Stimulated activated CD4-positive, alpha-beta T cell treated with anti-CD3 and anti-CD28 coated beads, TNF-alpha, amount 100 ng/mL, for 24 hours (primary cell): ENCODE measurements at places on chromosomes 12 and 14.

DNA sequence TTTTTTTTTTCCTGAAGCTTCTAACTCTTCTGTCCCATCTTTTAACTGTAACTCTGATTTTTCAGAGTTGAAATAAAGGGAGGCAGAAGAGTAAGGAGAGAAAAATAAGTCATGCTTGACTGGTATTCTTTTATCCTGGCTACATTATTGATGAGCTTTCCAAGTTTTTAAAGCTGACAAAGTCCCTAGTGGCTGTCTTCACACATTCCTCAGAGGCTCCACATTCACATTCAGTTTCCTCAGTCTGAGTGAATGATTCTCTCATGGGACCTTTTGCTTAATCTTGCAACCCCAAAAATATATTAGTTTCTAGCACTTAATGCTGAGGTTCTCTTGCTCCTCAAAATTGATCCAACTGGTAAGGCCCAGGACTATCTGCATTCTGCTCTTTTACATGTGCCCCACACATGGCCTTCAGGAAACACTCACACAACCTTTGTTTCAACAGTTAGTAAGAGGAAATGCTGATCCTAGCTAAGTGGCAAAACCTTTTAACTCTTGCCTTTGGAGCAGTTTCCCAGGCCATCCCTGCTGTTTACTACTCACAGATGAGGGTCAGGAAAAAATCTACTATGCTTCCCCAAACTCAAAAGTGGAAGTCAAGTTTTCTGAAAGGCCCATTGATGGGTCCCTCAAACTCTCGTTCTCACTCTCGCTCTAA is 61.7 kb upstream of the SLC6A15 start:
- DNase-seq = no peak

DNA sequence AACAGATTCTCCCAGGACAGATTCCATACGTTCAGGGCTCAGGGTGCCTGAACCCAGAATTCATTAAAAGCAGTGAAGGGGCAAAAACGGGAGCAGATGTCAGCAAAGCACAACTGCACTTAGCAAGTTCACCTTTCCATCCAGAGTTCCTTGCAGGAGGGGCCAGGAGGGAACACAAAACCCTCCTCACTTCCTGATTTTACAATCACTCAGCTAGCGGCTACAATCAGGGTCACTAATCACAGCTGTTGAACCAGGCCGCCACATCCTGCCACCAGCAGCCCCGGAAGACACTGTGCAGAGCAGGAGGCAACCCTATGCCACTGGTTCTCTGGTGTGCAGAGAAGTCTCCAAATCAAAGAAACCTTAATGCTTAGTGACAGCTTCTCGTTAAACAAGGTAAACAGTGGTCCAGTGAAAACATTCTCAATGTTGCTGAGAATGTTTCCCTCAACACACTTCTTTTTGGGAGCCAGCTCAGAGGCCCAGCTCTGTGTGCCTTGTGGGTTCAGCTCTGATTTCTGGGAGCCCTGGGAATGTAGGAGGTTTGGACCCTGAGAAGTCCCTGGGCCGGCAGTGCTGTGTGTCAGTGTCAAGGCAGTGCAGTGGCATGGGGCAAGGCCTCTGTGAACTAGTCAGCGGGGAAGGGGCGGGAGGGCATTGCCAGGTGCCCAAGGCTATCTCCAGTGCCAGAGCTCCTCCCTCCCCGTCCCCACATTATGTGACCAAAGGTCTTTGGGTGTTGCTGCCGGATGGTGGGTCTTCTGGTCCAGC is 54.5 kb downstream of the VCPKMT start:
- DNase-seq = no peak

DNA sequence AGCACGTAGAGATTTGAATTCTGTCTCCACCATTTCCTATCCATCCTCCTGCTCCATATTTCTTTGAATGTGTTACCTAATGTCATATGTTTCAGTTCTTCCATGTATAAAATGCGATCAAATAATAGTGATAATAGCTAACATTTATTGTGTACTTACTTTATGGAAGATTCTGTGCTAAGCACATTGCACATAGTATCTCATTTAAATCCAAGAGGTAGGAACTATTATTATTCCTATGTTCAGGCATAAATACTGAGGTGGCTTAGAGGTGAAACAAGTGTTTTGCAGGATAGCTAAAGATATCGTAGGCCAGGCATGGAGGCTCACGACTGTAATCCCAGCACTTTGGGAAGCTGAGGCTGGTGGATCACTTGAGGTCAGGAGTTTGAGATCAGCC is 17.5 kb upstream of the AICDA start:
- no peak for DNase-seq

DNA sequence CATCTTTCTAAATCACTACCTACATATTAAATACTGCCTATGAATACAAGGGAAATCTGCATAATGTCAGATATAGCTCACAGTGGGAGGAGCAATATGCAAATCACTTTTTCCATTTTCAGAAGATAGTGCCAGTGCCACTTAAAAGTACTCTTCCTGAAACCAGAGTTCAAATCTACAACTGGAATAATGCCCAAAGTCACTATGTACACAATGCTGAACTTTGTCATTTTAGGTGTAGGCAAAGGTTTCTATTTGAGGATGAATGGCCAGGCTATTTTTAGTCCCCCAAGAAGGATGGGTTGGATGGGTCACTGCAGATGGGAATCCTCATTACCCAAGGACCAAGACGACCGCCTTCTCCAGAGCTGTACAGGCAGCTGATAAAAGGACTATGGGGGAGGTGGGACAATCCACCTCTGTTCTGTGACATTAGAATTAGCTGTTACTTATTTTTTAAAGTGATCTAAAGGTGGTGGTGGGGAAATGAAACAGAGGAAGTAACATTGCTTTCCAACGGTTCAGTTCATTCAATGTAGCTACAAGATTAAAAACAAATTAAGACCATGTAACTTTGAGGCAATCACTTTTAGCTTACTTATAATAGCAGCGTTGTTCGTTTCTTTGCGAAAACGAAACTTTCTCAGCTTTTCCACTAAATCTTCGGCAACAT is 5.6 kb downstream of the GMFB start:
- no peak for DNase-seq

GRCh38 chr14:83085136-83085535 is 1551.5 kb upstream of the SEL1L start:
- no peak for DNase-seq

- no peak for DNase-seq
Measured at GRCh38 chr14:51529736-51530135, 122.0 kb upstream of the FRMD6 start.

- DNase-seq = no peak
Measured at GRCh38 chr14:53536446-53536845, 383.3 kb upstream of the DDHD1 start.

DNA sequence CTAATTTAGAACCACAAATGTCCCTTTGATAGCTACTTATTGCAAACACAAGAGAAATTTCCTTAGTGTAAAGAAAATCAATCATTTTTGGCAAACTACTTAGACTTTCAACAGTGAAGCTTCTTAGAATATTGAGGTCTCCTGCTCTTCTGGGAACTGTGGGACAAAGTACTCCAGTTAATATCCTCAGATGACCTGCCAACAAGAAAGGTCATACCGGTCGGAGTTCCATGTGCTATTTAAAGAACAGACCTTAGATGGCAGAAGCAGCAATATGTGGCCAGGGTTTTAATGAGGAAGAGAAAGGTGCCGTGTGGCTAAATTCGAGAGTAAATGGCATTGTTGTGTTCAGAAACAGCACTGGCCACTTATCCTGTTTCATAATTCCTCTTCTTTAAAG is 114.7 kb upstream of the AMIGO2 start:
- DNase-seq = no peak

DNA sequence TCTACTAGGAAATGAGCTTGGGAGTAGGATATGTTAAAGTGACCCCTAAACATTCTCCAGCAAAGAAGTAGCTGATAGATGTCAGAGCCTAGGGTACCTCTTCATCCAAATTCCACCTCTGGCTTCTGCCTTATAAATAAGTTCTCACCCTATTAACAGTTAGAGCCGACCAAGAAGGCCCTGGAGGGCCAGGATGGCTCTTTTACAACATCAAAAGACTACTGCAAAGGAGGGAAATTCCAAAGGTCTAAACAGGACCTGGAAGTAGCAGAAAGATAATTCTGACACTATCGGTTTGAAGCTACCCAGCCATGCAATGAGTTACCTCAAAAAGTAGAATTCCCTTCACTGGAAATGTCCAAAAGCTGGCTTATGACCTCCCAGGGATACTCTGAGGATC is 90.0 kb downstream of the PPM1H start:
- DNase-seq = no peak

GRCh38 chr12:51751661-51752060 is 96.9 kb downstream of the FIGNL2 start:
- no peak for DNase-seq

DNA sequence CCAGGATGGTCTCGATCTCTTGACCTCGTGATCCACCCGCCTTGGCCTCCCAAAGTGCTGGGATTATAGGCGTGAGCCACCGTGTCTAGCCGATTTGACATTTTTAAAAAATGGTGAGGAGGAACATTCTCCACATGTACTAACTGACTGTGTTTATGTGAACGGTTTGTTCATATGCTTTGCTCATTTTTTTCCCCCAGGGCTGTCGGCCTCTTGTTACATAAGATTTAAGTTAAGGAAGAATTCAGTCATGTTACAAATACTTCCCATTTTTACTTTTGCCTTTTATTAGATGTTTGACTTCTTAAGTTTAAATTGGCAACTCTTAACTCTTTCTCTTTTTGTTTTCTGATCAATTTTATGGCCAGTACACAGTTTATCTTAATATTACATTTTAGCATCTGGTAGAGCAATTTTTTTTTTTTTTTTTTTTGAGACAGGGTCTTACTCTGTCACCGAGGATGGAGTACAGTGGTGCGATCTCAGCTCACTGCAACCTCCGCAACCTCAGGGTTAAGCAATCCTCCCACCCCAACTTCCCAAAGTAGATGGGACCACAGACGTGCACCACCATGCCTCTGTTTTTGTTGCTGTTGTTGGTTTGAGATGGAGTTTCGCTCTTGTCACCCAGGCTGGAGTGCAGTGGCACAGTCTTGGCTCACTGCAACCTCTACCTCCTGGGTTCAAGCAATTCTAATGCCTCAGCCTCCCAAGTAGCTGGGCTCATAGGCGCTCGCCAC is 9.6 kb downstream of the GNS start:
- no peak for DNase-seq

DNA sequence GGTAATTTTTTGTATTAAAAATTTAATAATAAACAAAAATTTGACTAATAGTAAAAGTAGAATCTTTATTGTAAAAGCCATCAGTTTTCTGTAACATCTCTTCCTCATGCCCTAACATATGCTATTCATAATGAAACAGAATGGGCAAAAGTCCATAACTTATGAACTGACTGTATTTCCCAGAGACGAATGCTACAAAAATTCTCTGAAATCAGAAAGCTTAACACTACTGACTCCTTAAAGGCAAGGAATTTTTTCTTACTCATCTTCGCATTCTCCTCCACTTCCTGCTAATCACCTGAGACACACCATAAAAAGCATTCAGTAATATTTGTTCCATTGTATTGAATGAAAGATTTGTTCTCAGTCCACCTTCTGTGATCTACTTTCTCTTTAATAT is 17.6 kb downstream of the MON2 start:
- DNase-seq = no peak

- no peak for DNase-seq
Measured at GRCh38 chr12:79128956-79129355, 264.4 kb downstream of the SYT1 start.
